ENCODE measurements at places on chromosomes 4 and X.

DNA sequence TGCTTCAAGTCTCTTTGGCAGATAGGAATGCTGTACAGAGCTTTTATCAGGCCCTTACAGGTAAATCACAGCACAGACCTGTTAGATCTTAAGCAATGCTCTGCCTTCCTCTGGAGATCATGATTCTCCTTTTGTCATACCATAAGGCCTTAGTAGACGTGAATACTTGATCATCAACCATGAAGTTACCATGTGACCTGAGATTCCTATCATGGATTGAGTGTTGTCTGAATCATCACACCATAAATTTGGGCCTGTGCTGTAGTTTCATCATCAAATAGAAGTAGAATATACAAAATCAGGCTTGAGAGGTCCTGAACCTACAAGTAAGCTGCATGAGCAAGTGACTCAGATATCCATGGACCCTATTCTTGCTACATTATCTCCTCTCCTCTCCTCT lies 466.8 kb upstream of the INTU start:
- DNase-seq, result no peak

- no peak for DNase-seq
These were observed 48.5 kb upstream of the ZNF157 start for GRCh38 chrX:47321823-47322371.

DNA sequence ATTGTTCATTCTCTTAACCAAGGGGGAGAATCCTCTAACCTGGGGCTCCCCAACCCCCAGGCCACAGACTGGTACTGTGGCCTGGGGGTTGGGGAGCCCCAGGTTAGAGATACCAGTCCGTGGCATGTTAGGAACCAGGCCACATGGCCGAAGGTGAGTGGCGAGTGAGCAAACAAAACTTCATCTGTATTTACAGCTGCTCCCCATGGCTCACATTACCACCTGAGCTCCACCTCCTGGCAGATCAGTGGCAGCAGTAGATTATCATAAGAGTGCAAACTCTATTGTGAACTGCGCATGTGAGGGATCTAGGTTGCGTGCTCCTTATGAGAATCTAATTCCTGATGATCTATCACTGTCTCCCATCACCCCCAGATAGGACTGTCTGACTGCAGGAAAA lies 957.2 kb upstream of the PRKX start:
- DNase-seq, result no peak

DNA sequence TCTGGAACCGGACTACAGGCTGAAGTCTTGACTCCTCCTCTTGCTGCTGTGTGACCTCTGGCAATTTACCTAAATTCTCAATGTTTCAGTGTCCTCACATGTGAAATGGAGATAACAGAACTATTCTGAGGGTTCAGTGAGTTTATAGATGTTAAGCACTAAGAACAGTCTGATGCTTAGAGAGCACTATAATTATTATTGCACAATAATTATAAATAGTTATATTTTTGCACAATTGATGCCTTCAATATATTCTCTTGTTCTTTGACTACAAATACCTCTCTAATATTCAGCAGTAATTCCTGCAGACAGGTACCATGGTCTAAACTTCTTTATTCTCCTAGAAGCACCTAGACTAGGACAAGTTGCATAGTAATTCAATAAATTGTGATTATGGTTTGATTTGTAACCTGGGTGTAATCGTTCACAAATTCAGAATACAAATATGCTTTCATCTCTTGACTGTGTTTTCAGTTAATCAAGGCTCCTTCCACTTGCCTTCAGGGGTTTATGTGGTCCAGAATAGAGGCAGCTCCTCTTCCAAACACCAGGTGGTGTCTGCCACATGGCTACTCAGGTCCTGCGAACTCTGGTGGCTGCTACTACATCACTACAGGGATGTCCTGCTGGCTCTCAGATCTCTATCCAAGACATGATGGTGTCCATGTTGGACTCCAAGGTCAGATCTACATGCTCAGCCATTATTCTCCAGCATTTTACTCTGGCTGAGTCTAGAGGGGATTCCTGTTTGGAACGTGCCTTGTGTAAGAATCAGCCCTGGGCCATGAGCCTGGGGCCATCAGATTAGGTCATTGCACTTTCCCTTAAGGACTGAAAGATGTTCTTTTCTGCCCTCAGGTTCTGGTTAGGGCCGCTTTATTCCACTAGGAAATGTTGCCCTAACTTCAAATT lies 103.4 kb downstream of the QRFPR start:
- DNase-seq, result no peak

DNA sequence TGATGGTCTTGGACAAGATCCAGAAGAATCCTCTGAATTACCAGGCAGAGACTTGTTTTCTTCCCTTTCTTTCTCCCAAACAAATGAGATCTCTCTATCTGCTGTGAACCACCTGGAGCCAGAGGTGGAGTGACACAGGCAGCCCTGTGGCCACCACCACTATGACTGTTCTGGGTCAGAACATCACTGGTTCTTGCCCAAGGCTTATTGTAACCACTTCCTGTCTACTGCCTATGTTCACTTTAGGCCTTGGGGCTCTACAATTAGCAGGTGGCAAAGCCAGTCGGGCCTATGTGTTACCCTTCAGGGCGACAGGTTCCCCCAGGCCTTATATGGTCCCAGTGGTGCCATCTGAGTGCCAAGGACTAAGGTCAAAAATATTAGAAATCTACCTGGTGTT lies 161.2 kb downstream of the GLUD2 start:
- no peak for DNase-seq

DNA sequence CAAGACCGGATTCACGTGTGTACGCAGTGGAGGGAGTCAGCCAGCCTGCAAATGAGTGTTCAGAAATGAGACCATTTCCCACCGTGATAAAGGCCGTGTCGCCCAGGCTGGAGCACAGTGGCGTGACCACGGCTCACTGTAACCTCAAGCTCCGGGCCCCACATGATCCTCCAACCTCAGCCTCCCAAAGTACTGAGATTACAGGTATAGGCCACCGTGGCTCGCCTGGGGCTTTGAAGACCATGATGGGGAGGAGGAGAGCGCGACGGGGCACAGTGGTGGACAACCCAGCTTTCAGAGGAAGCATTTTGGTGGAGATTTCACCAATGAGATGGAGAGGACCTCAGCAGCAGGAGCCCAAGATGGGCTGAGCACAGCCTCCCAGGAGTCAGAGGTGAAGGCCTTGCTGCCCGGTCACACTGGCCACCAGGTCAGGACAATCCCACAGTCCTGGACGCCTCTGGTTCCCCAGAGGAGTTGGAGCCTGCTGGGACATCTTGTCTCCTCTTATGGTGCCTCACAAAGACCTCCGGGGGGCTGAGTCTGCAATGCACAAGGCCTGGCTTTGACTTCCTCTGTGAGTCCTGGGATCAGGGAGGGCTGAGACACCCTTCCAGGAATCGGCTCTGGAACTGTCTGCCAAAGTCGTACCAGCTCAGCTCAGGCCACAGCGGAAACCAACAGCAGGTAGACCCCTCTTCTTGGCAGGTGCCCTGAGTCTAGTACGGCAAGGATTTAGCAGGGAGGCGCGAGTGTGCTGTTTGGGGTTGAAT lies 22.4 kb upstream of the MXD4 start:
- no peak for DNase-seq

GRCh38 chr4:106022454-106022853 lies 127.2 kb downstream of the NPNT start:
- no peak for DNase-seq

DNA sequence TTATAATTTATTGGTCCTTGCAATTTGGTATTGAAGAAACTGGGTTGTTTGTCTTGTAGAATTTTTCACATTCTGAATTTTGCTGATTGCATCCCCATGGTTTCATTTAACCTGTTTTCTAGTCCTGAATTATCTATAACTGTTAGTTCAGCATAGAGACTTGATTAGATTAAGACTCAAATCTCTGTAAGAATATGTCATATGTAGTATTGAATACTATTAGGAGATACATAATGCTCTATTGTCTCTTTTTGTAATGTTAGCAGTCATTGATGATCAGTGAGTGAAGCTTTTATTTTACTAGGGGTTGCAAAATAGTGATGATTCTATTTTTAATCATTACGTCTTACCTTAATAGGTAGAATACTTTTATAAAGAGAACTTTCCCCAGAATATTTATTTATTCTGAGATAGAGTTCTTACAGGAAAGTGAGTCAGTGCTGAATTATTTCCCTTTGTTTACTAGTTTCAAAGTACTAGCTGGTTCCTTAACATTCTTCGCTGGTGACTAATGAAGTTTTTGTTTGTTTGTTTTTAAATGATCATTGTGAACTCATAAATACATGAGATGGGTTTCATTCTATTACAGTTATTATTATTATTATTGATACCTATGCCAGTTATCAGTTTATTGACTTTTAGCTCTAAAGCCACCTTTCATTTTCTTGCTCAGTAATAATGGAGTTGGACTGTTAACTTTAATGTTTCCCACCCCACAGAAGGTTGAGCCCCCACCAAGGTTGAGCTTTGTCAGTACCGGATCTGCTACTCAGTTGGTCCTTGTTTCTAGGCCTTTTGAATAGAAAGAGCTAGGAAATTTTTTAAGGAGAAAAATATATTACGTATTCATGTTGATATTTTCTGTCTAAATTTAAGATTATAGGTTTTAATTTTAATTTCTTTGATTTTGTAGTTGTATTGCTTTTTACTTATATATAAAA lies 102.3 kb downstream of the LARP1B start:
- DNase-seq, result no peak

DNA sequence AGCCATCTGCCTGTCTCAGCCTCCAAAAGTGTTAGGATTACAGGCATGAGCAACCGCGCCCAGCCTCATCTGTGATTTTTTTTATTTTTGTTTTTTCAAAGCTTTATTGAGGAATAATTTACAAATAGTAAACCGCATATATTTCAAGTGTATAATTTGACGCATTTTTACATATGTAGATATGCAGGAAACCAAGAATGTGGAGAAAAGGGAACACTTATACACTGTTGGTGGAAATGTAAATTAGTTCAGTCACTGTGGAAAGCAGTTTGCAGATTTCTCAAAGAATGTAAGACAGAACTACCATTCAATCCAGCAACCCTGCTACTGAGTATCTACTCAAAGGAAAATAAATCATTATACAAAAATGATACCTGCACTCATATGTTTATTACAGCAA lies 85.9 kb downstream of the SLC16A2 start:
- DNase-seq, result no peak

Measured in CD4-positive, alpha-beta T cell treated with Interleukin-10 for 1 hour (primary cell).